Cardiac fibroblast (primary cell): ENCODE measurements at places on chromosomes 12 and 14.

DNA sequence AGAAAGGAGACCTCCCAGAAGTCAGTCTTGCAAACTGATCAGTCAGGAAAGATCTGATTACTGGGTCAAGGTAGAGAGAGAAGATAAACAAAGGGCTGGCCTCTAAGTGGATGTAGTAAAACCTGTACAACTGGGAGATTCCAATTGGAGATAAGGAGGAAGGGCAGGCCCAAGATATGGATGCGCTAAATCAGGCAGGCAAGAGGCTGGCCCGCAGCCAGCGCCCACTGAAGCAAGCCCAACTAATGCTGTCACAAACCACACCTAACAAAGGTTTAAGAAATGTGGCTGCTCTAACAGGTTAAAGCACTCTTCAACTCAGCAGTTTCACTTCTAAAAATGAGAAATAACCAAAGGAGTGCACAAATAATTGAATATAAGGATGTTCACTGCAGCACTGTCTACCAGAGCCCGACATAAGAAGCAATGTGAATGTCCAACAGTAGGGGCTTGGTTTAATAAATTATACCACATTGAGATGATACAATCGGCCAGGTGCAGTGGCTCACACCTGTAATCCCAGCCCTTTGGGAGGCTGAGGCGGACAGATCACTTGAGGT is 4.7 kb downstream of the GLTP start:
- no peak for DNase-seq

DNA sequence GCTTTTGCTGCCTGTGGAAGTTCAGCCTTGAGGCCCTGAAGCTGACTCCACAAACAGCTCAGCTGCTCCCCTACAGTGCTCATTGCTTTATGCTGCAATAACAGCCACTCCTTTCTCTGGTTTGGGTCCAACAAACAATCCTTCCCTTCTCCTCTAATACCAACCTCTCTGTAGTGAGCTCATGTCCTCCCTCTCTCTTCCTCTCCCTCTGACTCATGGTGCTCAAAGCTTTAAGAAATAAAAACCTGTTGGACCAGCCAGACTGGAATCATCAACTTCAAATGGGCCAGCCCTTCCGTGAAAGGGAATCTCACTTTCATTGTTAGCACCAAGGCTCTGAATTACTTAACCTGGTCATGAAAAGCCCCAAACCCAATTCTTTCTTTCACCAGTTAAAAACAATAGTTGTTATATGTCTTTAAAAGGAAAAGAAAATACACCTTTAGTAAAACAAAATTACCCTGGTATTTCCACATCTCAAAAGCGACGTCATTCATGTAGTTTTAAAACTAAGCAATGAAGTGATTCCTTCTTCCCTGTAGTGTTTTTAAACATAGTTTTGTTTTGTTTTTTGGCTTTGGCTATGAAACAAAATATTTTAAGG is 126.4 kb downstream of the DUSP6 start:
- peak; percentile 98 for DNase-seq

- DNase-seq, result peak; percentile 74
Observed at GRCh38 chr12:25241167-25242020, 9.3 kb downstream of the KRAS start.

- DNase-seq, result no peak
Observed at GRCh38 chr12:122909442-122910288, 13.7 kb upstream of the VPS37B start.

- no peak for DNase-seq
Observed at GRCh38 chr14:94018308-94018707, 7.8 kb upstream of the OTUB2 start.

DNA sequence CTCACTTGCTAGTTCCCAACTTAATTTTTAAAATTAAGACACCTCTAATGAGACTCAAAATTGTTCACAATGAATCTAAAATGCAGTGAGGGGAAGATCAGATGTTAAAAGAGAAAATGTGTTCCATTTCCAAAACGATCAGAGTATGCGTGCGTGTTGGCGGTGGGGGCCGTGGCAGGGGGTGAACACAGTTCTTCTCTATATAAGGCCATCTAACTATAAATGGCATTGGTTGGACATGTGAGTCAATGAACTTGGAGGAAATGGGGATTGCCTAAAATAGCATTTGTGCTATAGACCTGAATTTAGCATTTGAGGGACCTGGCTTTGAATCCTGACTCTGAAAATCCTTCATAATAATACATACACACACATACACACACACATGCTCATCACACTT is 149.4 kb downstream of the FOXN3 start:
- no peak for DNase-seq

GRCh38 chr12:132170094-132170636 is 25.9 kb downstream of the NOC4L start:
- peak; percentile 47 for DNase-seq

GRCh38 chr14:85625925-85626585 is 96.1 kb downstream of the FLRT2 start:
- no peak for DNase-seq

DNA sequence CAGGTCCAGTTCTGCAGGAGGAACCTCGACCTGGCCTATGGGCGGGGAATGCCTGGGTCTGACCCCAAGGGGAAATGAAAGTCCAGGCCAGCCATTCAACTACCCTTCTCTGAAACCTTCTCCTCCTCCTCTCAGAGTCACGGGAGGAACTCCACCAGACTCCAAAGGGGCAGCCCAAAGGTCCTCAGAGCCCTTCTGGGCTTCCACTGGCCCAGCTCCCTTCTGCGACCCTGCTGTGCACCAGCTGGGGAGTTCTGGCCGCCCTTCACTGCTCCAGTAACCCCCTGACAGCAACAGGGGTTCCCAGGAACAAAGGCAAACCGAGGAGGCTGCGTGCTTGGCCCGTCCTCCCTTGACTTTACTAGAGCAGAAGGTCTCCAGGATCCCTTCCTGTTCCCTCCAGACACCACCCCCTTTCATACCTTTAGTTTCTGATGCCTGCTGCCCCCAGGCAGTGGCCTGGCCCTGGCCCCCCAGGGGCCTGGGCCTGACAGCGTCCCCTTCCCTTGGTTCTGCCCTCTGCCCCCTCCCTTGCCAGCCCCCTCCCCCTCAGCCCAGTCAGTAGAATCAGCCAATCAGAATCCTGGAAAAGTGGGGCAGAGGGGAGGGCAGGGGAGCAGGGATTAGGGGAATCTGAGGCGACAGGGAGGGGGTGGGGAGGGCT is 850 bp upstream of the ZNF385A start:
- DNase-seq, result no peak

GRCh38 chr12:9041321-9041720 is 52.0 kb downstream of the KLRG1 start:
- peak; percentile 3 for DNase-seq
